ENCODE measurements at places on chromosomes 4 and X. TPM values are rescaled to one million over a fixed set of nuclear protein-coding genes. Genes with fewer than 3 reads are reported as not detected.

- no peak overlapping the region for H3K27ac ChIP-seq
- H3K27me3 ChIP-seq, result no peaks in the 10 kb centered on the region
- DNase-seq, result no peak
Observed at GRCh38 chrX:41353985-41354384, 20.0 kb downstream of the DDX3X start.

DNA sequence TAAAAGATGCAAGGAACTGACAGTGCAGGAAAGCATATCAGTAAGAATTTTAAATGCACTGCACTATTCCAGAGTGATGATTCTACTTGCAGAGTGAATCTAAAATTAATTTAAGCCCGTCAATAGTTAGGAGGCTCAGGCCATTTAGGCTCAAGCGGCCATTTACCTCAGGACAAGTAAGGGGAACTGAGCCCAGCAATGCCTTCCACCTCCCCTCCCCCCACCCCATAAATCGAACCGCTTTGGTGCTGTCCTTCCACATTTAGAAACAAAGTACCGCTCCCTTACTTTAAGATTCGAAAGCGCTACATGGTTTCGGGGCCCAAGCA, 665 bp downstream of the RBM41 start:
- no peak overlapping the region for H3K27ac ChIP-seq
- no peak for DNase-seq
- H3K4me3 ChIP-seq, result peak overlapping the region; percentile 99
- no peaks in the 10 kb centered on the region for H3K27me3 ChIP-seq

The WDR17 gene
- 2.5 TPM for total RNA-seq

The SPATA4 gene
- not detected for total RNA-seq

The VEGFC gene
- total RNA-seq, result not detected

DNA sequence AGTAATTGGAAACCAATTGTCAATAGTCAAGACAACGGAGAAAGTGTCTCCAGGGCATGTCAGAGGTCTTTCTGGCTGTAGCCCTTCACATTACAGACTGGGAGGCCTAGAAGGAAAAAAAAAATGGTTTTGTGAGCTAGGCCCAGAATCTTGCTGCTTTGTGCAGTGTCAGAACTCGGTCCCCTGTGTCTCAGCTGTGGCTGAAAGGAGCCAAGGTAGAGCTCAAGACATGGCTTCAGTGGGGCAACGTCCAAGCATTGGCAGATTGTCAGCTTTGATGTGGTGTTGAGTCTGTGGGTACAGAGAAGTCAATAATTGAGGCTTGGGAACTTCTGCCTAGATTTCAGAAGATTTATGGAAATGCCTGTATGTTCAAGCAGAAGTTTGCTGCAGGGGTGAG, 103.0 kb downstream of the UGT2B28 start:
- no peaks in the 10 kb centered on the region for H3K27me3 ChIP-seq
- H3K36me3 ChIP-seq, result no peaks in the 10 kb centered on the region
- H3K27ac ChIP-seq, result no peak overlapping the region
- H3K4me1 ChIP-seq, result no peaks in the 10 kb centered on the region

DNA sequence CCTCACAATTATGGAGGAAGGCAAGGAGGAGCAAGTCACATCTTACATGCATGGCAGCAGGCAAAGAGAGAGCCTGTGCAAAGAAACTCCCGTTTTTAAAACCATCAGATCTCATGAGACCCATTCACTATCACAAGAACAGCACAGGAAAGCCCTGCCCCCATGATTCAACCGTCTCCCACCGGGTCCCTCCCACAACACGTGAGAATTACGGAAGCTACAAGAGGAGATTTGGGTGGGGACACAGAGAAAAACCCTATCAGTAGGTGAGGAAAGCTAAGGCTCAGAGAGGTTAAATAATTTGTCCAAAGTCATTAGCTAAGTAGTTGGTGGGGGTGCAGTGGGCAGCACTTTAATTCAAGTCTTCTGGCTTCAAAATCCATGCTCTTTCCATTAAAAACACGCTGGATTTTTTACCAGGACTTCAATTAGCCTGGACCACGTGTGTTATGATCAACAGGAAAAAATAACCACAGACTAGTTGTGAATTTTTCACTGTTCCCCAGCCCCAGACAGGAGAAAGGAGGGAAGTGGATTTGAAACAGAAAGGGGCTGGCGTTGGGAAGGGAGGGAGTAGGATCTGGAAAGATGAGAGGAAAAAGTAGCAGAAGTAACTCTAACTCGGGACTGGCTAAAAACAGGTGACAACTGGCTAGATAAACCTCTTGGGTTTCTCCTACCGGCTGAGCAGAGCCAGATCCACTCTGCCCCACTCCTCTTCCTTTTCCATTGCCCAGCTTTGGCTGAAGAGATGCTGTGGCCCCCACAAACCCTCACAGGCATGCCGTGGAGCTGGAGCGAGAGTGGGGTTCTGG, 986 bp downstream of the MTMR8 start:
- peak overlapping the region; percentile 86 for H3K27ac ChIP-seq
- peak overlapping the region; percentile 88 for H3K4me3 ChIP-seq
- no peaks in the 10 kb centered on the region for H3K27me3 ChIP-seq

- no peak overlapping the region for H3K4me3 ChIP-seq
- peaks cover 3% of the 10 kb centered on the region for H3K27me3 ChIP-seq
- H3K27ac ChIP-seq, result no peak overlapping the region
- no peak for DNase-seq
- no peaks in the 10 kb centered on the region for H3K4me1 ChIP-seq
Observed at GRCh38 chr4:169200361-169201030, 70.3 kb downstream of the SH3RF1 start.

The CLNK gene
- not detected for total RNA-seq

DNA sequence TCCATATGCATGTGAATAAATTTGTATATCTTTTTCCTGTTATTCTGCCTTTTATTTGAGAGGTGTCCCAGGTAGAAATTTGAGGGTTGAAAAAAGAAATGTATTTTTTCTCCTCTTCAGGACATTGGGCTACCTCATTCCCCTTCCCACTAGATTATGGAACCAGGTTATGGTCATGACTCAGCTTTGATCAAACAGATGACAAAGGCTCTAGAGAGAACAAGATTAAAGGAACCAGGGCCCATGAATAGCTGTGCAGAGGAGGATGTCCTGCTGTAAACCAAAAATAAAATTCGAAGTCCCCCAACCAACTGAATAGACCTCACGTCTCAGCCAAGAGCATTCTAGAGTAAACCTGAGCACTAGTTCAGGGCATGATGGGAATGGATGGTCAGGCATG, 313.2 kb downstream of the RAPGEF2 start:
- peaks cover 2% of the 10 kb centered on the region for H3K27me3 ChIP-seq
- no peak for DNase-seq
- H3K27ac ChIP-seq, result no peak overlapping the region
- no peaks in the 10 kb centered on the region for H3K4me1 ChIP-seq
- H3K36me3 ChIP-seq, result no peaks in the 10 kb centered on the region
- no peak overlapping the region for H3K4me3 ChIP-seq

- no peaks in the 10 kb centered on the region for H3K36me3 ChIP-seq
- peaks cover 52% of the 10 kb centered on the region for H3K27me3 ChIP-seq
- no peak for DNase-seq
Observed at GRCh38 chr4:152938237-152938947, 2.3 kb downstream of the FHDC1 start.

GRCh38 chr4:95537191-95537590, 11.6 kb downstream of the UNC5C start:
- no peaks in the 10 kb centered on the region for H3K36me3 ChIP-seq
- peaks cover under 1% of the 10 kb centered on the region for H3K27me3 ChIP-seq
- H3K27ac ChIP-seq, result no peak overlapping the region

DNA sequence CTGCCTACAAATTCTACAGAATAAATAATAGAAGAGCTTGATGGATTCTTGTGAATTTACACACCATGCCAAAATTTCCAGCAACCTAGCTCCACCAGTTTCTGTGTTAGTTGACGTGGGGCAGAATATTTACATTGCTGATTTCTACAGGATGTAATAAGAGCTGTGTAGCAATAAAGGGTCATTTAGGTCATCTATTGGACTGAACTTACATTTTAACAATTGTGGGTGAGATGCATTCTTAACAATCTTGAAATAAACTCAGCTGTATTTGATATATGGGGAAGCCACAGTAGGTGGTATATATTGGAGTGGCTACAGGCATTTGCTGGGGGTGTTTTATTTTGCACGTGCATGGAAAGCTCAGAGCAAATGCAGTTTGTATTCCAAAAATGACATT, 655.3 kb downstream of the IQCM start:
- no peaks in the 10 kb centered on the region for H3K36me3 ChIP-seq
- no peaks in the 10 kb centered on the region for H3K27me3 ChIP-seq
- no peaks in the 10 kb centered on the region for H3K4me1 ChIP-seq
- no peak for DNase-seq
- no peak overlapping the region for H3K4me3 ChIP-seq

DNA sequence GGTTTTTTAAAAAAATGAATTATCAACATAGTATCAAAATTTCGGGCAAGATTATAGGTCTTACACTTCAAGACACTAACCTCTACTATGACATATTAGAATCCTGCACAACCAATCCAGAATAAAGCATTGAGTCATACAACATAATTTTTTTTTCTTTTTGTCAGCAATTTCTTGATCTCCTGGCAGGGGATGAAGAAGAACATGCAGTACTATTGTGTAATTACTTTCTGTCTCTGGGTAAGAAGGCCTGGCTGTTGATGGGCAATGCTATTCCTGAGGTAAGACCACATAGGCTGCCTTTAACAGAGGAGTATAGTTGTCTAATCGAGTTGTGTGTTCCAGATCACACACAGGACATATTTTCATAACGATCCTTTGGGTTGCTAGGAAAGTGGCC, 67.5 kb downstream of the FBXL5 start:
- no peak for DNase-seq
- H3K27ac ChIP-seq, result no peak overlapping the region
- H3K4me3 ChIP-seq, result no peak overlapping the region
- H3K36me3 ChIP-seq, result peaks cover 2% of the 10 kb centered on the region
- no peaks in the 10 kb centered on the region for H3K27me3 ChIP-seq

The ACSL4 gene
- 44.0 TPM for total RNA-seq

DNA sequence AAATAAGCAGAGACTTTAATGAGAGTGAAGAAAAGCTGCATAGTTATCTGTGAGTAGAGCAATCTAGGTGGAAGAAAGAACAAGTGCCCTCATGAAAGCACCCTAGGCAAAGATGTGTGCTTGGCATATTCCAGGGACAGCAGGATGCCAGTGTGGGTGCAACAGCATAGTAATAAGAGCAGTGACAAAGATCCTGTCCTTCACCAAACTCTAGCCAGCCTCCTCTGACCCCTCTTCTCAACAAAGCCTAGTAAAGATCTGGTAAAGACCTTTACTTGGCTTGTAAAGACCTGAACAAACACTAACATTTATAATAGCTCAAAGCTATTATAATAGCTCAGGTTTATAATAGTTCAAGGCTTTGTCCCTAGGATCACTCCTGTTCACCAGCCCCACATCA, 735.4 kb downstream of the PCDH7 start:
- H3K27me3 ChIP-seq, result no peaks in the 10 kb centered on the region
- no peaks in the 10 kb centered on the region for H3K4me1 ChIP-seq
- no peak for DNase-seq

GRCh38 chr4:140213749-140214148, 59.8 kb upstream of the MAML3 start:
- DNase-seq, result peak; percentile 10
- peaks cover 7% of the 10 kb centered on the region for H3K27me3 ChIP-seq
- no peak overlapping the region for H3K27ac ChIP-seq
- no peak overlapping the region for H3K4me3 ChIP-seq

GRCh38 chr4:122539861-122540465, 80.9 kb downstream of the IL21 start:
- no peak for DNase-seq
- peak overlapping the region; percentile 43 for H3K4me3 ChIP-seq
- no peaks in the 10 kb centered on the region for H3K27me3 ChIP-seq
- peaks cover 9% of the 10 kb centered on the region for H3K36me3 ChIP-seq
- H3K27ac ChIP-seq, result peak overlapping the region; percentile 95

- DNase-seq, result no peak
- H3K36me3 ChIP-seq, result no peaks in the 10 kb centered on the region
- no peaks in the 10 kb centered on the region for H3K4me1 ChIP-seq
- no peak overlapping the region for H3K27ac ChIP-seq
- no peak overlapping the region for H3K4me3 ChIP-seq
- H3K27me3 ChIP-seq, result no peaks in the 10 kb centered on the region
Observed at GRCh38 chr4:40423735-40424134, 88.6 kb downstream of the CHRNA9 start.

GRCh38 chrX:111874241-111874640, 1.7 kb upstream of the TRPC5OS start:
- no peak overlapping the region for H3K27ac ChIP-seq
- DNase-seq, result no peak
- H3K36me3 ChIP-seq, result no peaks in the 10 kb centered on the region

DNA sequence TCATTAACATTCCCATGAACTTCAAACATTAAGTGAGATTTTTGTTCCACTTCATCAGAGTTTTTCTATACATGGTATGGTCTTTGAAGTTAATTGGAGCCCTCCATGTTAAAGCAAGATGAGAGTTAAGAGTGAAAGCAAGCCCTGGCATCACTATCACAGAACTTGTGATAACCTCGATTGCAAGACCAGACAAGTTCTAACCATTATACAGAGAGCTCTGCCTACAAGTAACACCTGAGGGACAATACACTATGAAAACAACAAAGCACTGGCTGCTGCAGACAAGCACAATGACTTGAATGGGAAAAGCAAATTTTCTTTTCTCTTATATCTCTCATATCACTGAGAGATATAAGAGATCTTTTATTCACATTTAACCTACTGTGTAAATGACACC, 126.6 kb upstream of the GYPA start:
- H3K27me3 ChIP-seq, result no peaks in the 10 kb centered on the region
- H3K27ac ChIP-seq, result no peak overlapping the region
- DNase-seq, result no peak
- H3K36me3 ChIP-seq, result no peaks in the 10 kb centered on the region
- no peak overlapping the region for H3K4me3 ChIP-seq

The ARMCX2 gene
- total RNA-seq, result 13.6 TPM

DNA sequence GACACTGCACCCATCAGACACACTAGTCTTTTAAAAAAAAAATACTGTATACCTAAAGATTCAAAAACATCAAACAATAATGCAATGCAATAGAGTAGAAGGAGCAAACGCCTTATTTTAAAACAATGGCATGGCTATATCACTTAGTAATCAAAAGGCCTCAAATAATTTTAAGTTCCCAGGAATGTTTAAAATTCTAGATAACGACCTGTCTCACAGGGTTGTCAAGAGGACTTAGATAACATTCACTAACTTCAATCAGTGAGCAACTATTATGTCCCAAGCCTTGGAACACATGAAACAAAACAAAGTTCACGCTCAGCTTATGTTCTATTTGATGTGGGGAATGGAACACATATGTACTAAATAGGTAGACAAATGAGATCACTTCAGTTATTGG, 106.5 kb downstream of the FRYL start:
- no peaks in the 10 kb centered on the region for H3K27me3 ChIP-seq
- H3K27ac ChIP-seq, result no peak overlapping the region
- no peak for DNase-seq

The SMIM31 gene
- total RNA-seq, result not detected

DNA sequence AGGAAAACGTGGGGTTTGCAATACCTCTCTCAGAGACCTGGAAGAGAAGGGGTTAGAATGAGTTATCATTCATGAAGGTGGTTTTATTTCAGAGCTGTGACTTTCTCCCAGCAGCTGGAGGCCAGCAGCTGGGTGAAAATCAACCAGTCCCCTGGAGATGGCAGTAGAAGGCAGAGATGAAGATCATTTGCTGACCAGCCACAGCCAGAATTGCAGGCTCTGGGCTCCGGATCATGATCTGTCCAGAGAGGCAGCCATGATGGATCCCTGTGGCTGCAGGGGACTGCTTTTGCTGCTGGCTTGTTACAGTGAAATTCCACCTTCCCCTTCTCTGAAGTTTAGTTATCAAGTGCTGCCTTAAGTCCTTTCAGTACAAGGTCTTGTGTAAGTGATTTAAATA, 46.9 kb upstream of the TAB3 start:
- no peaks in the 10 kb centered on the region for H3K36me3 ChIP-seq
- H3K27ac ChIP-seq, result no peak overlapping the region
- no peaks in the 10 kb centered on the region for H3K4me1 ChIP-seq

The RPGR gene
- 6.4 TPM for total RNA-seq

Measured in activated CD4-positive, alpha-beta T cell treated with anti-CD3 and anti-CD28 coated beads for 36 hours (primary cell).